SHP77 treated with DMSO at 0.1 percent for 48 hours (cell line): ENCODE measurements at places on chromosomes 5 and 9.

GRCh38 chr5:171762903-171763302 lies 22.7 kb upstream of the SMIM23 start:
- no peak for DNase-seq

GRCh38 chr9:38182321-38182720 lies 113.3 kb upstream of the SHB start:
- DNase-seq: no peak

GRCh38 chr5:40939753-40940152 lies 30.5 kb downstream of the C7 start:
- no peak for DNase-seq

GRCh38 chr9:115369322-115369957 lies 251.5 kb upstream of the TNC start:
- peak; percentile 60 for DNase-seq

GRCh38 chr5:159419576-159419975 lies 89.3 kb upstream of the IL12B start:
- DNase-seq: no peak

DNA sequence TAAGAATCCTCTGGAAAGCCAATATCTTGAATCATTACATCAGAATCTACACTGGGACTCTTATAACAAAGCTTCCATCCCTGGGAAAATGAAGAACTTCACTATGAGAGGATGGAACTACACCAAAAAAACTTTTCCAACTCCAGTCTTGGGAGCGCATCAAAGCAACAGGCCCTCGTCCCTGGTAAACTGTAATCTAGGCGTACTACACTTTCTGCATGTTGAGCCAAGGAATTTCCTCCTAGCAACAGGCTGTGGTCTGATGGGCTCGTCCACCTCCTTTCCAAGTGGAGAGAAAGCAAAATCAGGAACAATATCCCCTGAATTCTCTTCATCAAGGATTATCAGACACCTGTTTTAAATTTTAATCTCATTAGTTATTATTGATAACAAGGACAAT lies 94.1 kb downstream of the NFIB start:
- no peak for DNase-seq

GRCh38 chr5:62514510-62515119 lies 64.0 kb upstream of the LRRC70 start:
- no peak for DNase-seq

GRCh38 chr5:151733358-151734063 lies 24.9 kb downstream of the ATOX1 start:
- no peak for DNase-seq

- no peak for DNase-seq
These were observed 35.1 kb downstream of the CTNNAL1 start for GRCh38 chr9:108978205-108978604.

DNA sequence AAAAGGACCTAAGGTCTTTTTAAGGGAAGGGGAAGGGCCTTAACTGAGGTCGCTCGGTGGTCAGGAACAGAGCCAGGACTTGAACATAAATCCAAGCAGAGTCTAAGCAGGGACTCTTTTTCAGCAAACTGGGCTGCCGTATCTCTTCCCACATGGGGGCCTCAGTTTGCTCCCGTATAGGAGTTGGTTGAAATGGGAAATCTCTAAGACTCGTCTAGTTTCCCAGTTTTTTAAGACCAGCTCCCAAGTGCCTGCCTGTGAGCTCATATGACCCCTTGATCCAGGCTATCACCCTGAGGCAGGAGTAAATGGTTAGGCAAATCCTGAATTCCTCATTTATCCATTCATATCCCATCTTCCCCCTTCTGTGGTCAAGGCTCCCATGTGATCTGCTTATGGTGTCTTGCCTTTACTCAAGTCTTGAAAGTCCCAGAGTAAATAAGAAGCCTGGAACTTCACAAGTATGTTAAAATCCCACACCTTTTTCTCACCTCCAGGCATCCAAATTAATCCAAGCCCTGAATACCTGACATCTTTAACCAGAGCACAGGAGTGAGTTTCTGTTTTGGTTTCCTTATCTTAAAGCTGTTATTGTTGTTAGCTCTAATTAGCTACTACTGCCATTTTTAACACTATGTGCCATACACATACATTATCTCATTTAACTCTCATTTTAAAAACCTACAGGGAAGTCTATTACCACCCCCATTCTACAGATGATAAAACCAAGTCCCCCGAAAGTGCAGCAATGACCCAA lies 3.0 kb downstream of the ARSI start:
- no peak for DNase-seq

- DNase-seq: no peak
These were observed 14.2 kb upstream of the NCS1 start for GRCh38 chr9:130158001-130158400.

DNA sequence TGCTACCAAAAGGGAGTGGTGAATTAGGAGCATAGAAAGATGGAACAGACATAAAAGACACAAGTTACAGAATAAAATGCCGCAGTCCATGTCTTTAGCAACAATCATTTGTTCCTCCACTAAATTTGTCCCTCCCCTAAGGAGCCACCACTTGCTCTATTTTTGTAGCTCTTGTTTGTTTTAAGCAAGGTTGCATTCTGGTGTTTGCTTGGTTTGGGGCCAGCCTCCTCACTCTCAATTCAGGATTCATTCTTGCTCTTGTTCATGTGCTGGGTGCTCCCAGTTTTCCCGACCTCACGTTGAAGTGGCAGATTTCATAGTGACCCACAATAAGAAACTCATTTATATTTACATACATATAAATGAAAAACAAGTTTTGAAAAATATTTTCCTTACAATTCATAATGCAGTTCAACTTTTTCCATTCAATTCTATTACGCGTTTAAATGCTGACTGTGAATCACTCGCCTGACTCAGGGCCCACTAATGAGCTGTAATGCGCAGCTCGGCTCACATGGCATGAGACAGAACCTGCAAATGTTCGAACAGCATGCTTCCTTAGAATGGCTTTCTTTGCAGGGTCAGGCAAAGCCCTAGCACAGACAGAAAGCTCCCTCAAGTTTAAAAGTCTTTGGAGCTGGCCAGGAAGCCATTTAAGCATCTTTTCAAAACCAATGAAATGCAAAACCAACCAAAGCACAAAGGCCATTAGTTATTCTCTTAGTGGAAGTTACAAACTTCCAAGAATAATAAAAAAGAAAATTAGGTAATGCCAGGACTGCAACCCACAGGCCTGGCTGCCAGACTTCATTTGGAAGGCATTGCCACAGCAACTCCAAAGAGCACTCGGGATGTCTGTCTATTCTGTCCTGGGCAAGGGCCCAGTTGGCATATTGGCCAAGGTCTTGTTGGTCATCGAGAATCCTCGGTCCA lies 41.7 kb downstream of the RETREG1 start:
- no peak for DNase-seq

DNA sequence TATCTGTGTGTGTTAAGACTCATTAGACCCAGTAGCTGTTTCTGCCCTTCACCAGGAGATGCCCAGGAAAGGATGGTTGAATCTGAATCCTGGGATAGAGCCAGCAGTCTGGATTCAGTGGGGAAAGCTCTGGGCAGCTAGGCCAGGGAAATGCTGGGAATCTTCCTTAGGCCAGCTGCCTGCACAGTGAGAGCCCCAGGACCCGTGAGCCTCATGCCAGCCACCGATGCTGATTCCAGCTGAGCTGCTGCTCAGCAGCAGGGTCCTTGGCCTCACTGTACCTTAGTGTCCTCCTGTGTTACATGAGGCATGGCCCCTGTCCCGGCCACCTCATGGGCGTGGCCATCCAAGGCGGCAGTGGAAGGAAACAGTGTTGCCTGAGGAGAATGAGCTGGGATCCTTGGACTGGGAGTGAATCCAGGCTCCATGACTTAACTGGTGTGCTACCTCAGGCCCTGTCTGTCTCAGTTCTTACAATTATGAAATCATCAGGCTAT lies 87.1 kb downstream of the AMBP start:
- no peak for DNase-seq

- DNase-seq: no peak
These were observed 3.3 kb downstream of the GPX3 start for GRCh38 chr5:151023651-151024050.

DNA sequence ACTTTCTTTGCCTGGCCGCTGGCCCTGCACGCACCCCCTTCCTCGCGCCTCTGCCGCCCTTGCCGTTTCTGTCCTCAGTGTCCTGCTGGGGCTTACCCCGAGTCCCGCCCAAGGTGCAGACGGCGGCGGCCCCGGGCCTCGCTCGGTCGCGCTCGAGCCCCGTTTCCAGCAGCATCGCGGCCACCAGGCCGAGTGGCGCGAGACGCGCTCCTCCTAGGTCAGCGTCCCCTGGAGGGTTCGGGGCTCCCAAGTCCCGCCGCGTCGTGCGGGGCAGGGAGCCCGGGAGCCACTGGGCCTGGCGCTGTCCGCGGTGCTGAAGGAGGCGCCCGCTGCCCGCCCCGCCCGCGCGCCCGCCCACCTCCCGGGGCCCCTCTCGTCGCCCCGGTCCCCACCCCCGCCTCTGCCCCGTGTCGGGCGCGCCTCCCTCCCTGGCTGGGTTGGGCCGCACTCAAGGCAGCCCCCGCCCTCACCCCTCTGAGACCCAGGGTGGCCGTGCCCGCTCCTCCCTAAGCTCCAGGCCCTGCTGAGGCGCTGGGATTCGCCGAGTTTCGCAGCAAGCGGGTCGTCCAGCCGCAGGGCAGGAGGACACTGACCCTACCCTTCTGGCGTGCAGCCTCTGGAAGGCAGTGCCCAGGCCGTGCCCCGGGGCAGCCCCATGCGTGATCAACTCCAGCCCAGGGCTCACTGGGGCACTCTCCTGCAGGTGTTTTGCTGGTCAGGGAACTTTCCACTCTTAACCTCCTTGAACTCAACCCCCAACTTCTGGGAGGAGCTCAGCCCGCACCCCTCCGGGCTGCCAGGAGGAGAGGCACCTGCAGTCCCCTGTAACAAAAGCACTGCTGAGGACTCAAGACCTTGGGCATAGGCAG lies at the start of gene LHX3:
TSS of gene LHX3 (minus strand) at position 291 of the 869 bp plus-strand sequence. CDS start at position 175, 116 bp downstream.
- no peak for DNase-seq

- no peak for DNase-seq
These were observed 115.7 kb downstream of the FBXL17 start for GRCh38 chr5:108266242-108266641.

- DNase-seq: no peak
These were observed 2.0 kb upstream of the APC start for GRCh38 chr5:112735702-112736101.

GRCh38 chr9:129250786-129251185 lies 72.7 kb upstream of the IER5L start:
- no peak for DNase-seq

DNA sequence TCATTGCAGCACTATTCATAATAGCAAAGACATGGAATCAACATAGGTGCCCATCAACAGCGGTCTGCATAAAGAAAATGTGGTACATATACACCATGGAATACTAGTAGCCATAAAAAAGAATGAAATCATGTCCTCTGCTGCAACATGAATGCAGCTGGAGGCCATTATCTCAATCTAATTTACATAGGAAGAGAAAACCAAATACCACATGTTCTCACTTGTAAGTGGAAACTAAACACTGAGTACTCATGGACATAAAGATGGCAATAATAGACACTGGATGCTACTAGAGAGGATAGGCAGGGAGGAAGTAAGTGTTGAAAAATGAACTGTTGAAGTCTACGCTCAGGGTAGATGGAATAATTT lies 203.9 kb upstream of the CDH9 start:
- peak; percentile 13 for DNase-seq

- no peak for DNase-seq
These were observed 88.0 kb downstream of the ANKRD55 start for GRCh38 chr5:56145106-56145505.

GRCh38 chr5:57828221-57828620 lies 345.6 kb upstream of the ACTBL2 start:
- DNase-seq: no peak

DNA sequence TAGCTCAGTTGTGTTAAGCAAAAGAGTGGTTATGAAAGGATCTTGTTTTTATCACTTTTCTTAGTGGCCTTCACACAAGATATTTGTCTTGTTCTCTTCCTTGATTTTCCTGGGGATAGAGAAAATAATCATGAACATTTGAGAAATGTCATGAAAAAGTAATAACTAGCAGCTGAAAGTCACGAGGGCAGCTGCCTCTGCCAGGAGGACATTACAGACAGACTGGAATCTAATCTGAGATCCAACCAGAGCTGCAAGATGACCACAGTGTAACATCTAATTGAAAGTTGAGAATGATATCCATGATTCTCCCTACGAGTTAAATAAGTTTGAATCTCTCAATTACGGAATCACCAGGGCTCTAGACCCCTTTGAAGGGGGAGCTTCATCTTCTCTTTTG lies 274.9 kb downstream of the ARHGAP26 start:
- no peak for DNase-seq

GRCh38 chr5:29811914-29812679 lies 1381.4 kb upstream of the CDH6 start:
- DNase-seq: no peak

GRCh38 chr9:113668061-113668460 lies 204.5 kb downstream of the RGS3 start:
- DNase-seq: no peak

DNA sequence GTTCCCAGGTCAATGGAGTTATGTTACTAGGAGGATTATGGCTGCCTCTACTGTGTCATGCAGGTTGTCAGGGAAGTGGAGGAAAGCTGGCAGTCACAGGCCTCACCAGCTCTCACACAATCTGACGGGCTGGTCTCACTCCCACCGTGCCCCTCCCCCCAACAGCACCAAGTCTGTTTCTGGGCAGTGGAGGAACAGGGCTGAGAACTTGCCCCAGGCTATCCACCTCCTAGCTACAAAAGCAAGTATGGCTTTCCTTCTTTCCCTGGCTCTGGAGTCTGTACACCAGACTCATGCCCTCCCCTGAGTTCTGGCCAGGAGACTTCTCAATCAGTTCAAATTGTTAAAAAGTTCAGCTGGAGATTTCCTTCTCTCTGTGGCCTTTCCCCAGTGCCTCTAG lies 25.7 kb upstream of the RIOK2 start:
- DNase-seq: no peak

DNA sequence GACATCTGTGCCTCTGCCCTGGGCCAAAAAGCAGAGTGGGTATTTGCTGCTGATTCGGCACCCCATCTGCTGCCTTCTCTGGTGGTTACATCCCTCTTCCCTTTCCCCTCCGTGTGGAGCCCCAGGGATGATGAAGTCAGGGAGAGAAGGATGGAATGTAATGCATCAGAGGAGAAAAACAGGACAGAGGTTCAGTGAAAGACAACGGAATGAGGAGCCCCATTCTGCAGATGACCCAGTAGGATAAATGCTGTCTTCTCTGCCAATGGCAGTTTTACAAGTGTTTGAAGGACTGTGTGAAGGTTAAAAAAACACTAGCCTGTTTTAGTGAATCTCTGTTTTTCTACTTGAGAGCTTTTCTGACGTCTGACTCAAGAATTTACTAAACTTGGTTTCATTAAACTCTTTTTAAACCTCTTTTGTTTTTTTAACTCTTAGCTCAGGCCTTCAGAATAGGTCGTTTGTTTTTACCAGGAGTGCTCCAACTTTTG lies 86.3 kb downstream of the NLN start:
- DNase-seq: no peak

- DNase-seq: no peak
These were observed 3.0 kb downstream of the ZSWIM6 start for GRCh38 chr5:61334868-61335615.

DNA sequence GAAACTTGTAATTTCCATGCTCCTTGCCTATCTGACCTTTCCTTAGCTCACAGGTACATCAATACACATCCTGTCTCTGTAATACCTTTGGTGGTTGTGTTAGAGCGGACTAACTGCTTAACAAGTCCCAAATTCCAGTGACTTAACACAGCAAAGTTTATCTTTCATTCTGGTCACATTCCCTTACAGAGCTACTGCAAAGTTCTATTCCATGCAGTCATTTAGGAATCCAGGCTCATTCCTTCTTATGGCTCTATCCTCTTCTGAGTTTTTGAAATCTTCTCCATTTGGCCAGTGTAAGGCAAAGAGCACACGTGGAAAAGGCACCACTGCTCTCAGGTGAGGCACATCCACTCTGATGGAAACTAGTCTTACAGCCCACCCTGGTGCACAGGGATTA lies 238.6 kb upstream of the ANKRD55 start:
- no peak for DNase-seq

GRCh38 chr5:127609957-127610356 lies 38.9 kb upstream of the CTXN3 start:
- no peak for DNase-seq
